ENCODE measurements at places on chromosomes 2 and 18.
A peak's percentile ranks its signal among the peaks of the same experiment; 100 is the strongest.

DNA sequence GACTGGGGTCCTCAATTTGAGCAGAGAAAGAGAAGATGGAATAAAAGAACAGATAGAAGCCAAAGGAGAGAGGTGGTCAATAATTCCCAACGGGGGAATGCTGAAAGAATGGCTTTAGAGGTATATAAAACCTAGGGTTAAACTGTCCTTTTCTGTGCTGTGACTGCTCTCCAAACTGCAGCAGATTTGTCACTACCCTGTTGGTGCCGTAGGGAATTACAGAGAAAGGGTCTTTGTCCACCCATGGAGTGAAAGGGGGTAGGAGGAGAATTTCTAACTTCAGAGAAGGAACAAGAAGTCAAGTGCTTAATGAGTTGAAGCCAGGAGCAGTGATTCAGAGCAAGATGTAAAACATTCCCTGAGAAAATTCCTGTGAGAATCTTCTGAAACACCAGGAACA lies 486.5 kb downstream of the NUP35 start:
- peak; percentile 8 for DNase-seq

DNA sequence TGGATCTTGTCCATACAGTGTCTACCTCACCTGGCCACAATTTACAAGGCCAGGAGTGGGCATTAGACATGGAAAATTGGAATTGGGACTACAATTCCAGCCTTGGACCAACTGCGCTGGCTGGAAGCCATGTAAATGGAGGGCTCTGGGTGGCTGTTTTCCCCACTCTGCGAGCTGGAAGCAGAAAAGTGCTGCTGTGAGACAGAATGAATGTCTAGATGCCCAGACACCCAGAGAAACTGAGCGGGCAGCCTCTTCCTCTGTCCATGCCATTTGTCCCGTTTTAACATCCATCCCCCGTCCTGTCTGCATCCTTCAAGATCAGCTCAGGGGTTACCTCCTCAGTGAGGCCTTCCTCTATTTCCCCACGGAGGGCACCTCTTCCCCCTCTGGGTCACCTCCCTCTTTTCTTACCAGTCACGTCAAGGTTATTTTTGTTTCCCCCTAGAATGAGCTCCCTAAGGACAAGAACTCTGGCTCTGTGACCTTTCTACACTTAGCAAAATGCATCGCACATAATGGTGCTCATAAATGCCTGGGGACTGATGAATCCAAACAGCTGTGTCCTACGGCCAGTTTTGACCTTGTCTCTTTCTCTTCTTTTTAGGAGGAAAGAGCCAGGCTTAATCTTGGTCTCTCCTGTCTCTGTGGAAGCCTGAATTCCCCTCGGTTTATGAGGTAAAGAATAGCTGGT lies 41.2 kb downstream of the MCFD2 start:
- no peak for DNase-seq

DNA sequence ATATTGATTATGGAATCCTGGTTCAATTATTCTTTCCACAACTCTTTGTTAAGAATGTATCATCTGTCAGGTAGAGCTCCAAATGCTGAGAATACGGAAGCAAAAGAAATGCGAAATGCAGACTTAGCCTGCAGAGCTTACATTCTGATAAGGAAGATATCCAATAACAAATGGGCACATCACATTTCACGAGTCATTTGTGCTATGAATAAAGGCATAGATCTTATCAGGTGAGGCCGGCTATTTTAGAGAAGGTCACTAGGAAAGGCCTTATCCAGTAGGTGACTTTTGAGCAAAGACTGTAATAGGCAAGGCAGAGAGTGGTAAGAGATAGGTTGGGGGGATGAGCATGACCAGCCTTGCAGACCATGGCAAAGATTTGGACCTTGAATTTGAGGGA lies 174.3 kb upstream of the SERPINE2 start:
- no peak for DNase-seq

DNA sequence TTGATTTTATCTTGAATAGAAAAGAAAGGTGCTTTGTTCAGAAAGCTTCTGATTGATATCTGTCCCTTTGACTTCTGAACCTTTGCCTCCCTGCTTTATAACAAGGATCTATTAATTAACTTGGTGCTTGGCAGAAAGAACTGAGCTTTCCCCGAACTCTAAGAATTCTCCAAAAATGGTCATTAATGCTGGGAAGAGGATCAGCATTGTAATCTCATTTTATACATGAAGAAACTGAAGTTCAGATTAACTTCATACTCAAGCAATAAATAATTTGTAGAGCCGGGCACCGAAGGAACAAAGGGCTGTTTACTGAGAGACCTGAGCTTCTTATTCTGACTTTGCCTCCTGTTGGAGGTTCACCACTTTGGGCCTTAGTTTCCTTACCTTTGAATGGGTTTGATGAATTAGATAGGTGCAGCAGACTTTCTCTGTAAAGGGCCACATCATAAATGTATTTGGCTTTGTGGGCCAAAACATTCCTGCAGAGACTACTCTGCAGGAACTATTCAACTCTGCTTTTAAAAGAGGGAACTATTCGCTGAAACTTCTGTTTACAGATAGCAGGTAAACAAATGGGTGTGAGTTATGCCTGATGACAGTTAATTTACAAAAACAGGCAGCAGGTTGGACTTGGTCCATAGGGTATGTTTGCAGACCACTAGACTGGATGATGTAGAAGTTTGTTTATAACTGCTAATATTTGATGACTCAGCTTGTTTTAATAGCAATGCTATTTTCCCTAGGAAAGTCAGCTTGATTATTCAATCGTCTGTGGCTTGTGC lies 272.9 kb downstream of the TGIF1 start:
- DNase-seq = no peak

- DNase-seq = no peak
Observed at GRCh38 chr2:12106440-12107080, 360.1 kb downstream of the LPIN1 start.

Measured in HEK293T (cell line).